ENCODE measurements at places on chromosomes 2 and 18.

GRCh38 chr2:205290299-205290698 is 392.0 kb upstream of the NRP2 start:
- no peak for DNase-seq

DNA sequence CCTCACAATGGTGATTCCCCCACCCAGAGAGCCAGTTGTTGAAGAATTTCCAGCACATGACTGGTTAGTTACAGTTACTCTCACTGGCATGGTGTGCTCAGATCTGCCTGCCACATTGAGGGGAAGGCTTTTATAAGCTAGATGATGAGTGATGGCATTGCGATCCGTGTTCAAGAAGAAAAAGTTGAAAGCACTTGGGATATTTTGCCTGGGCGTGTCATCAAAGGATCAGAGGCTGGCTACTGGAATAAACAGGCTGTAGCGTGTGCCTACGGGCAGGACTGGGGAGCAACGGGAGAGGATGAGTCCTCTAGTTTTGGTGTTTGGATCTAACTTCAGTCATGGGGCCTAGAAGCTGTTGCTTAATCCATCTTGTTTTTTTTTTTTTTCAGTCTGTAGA is 175.0 kb downstream of the SETBP1 start:
- no peak for DNase-seq

DNA sequence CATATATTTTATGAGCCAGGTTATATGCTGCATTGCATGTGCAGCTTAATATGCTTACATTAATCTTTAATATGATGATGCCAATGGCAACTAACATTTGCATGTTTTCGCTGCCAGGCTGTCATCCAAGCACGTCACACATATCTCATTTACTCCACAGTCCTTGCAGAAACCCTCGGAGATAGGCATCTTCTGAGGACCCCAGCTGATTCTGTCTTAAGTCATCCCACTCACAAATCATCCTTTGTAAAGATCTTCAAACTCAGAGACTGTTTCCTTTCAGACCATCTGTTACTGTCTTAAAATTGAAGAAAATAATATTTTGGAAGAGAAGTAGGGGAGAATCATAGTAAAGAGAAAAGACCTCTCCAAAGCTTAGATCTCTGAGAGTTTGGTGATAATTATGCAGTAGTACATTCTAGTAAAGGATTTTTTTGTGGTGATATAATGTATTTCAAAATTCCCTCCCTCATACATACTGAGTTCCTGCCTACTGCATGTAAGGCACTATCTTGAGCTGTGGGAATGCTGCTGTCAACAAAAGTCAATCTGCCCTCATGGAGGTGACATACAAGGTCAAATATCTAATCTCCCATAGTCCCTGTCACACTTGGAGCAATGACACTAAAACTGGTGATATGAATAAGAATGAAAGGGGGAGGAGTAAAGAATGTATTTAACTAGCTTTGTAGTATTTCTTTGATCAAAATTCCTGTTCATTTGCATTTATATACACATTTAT is 11.0 kb downstream of the ITGA4 start:
- peak; percentile 21 for DNase-seq

DNA sequence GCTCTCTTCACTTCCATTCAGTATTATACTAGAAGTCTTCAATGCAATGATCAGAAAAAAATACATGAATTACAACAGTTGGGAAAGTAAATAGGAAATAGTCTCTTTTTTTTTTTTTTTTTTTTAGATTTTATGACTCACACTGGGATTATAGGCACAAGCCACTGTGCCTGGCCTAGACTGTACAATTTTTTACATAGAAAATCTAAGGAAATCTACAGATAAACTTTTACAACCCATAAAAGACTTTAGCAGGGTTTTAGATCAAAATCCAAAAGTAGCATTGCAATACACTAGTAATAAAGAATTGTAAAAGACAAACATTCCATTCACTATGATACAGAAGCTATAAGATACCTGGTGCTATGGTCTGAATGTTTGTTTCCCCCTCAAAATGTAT is 39.0 kb downstream of the CFAP221 start:
- no peak for DNase-seq

- DNase-seq: no peak
These were observed 11.4 kb downstream of the MROH2A start for GRCh38 chr2:233789554-233789953.

GRCh38 chr2:48414980-48415835 is 114.7 kb upstream of the STON1 start:
- DNase-seq: no peak

DNA sequence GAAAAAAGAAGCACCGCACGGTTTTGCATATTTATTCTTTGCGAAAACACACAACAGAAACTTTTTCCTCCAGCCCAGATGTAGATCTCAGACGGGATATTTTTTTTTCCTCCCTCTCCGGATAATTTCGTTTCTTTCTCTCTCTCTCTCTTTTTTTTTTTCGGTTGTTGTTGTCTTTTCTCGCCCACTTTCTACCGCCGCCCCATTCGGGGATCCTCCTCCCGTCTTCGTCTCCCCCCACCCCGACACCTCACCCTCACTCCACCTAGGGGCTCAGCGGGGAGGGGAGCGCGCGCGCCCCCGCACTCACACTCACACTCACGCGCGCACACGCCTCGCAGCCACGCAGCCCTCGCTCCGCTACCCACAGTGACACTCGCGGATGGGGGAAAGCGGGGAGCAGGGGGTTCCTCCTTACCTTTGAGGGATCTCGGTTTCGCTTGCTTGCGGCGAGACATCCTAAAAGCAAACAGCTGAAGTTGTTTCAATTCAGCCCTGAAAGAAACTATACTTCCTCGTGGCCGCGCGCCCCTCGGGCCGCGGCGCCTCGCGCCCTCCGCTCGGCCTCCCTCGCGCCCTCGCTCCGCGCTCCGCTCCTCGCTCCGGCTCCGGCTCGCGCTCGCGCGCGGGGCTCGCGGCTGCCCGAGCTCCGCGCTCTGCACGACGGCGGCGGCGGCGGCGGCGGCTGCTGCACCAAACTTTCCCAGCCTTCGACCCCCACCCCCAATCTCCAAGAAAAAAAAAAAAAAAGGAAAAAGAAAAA is 1.3 kb downstream of the ZNF521 start:
- no peak for DNase-seq

DNA sequence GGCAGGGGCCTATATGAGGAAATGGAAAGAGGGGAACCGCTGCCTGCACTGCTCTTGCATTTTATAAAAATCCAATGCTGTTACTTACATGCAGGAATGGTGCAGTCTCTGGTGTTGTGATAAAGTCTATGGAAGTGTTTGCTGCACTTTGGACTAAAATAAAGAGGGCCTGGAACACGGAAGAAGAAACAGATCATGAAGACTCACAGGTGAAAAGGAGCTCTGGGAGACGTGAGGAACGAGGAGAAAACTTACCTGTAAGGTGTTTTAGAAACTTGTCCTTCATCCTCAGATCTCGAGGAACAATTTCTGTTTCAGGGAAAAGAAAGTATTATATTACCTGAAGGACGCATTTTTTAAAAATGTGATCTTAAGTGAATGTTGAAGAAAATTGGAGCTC is 1.9 kb downstream of the ALKAL2 start:
- DNase-seq: no peak

DNA sequence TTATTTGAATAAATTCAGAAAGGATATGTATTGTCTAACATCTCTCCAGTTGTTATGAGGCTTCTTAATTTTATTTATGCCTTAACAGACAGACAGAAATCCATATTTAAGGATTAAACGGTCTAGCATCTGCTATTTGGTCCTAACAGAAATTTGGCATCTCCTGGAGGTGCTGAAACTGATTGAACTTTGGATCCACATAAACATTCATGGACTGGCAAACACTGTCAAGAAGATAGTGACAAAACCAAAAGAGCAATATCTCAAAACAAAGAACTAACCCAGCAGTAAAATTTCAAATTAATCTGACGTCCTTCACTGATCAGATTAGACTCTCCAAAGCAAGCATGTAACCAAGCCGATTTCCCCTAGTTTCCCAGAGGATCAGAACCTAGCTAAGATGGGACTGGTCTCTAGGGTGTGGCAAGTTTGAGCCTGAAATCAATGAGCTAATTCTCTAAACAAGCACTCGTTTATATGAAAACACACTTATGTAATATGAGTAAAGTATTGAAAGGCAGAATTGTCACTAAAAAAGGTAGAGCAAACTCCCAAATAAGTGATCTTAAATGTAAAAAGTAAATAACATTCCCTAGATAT is 139.5 kb downstream of the NOL4 start:
- no peak for DNase-seq

- no peak for DNase-seq
These were observed 104.5 kb downstream of the CDCA7 start for GRCh38 chr2:173458991-173459780.

DNA sequence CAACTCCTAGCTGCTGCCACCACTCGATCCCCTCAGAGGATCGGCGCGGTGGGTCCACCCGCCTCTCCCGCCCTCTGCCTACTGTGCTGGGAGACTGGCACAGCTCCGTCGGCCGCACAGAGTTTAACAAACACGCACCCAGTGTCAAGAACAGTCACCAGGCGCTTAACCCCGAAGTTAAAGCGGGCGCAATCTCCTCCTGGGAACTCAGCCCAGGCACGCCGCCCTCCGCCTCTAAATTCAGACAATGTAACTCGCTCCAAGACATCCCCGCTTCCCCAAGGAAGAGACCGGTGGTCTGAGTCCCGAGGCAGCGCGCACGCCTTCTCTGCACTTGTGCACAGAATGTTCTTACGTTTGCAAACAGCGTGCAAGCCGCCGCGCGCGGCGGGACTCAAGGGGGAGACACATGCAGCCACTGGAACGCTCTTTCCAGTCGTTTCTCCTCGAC is 533 bp downstream of the CXCR4 start:
- DNase-seq: peak; percentile 56

- no peak for DNase-seq
These were observed 237.0 kb downstream of the HNMT start for GRCh38 chr2:138201286-138201685.

DNA sequence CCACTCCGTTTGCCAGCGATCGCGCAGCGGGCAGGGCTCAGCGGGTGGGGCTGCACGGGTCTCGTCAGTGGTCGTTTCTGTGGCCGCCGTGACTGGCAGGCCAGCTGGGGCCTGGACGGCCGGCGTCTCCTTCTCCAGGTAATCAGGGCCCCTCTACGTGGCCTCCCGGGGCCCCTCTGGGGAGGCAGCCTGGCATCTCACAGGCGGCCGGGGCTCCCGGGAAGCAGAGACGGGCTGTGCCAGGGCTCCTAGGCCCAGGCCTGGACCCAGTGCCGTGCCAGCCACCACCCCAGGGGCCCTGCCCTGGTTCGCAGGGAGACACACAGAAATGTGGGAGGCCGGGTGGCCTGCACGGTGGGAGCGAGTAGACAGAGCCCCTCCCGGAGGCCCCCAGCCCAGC is 59.5 kb downstream of the NFATC1 start:
- DNase-seq: no peak

GRCh38 chr2:20348542-20348941 is 2.1 kb downstream of the PUM2 start:
- no peak for DNase-seq

- no peak for DNase-seq
These were observed 15.3 kb downstream of the NMUR1 start for GRCh38 chr2:231514951-231515297.

- DNase-seq: no peak
These were observed 20.3 kb upstream of the CYP1B1 start for GRCh38 chr2:38095996-38096861.

- no peak for DNase-seq
These were observed 46.6 kb upstream of the SERTAD2 start for GRCh38 chr2:64700133-64700809.

DNA sequence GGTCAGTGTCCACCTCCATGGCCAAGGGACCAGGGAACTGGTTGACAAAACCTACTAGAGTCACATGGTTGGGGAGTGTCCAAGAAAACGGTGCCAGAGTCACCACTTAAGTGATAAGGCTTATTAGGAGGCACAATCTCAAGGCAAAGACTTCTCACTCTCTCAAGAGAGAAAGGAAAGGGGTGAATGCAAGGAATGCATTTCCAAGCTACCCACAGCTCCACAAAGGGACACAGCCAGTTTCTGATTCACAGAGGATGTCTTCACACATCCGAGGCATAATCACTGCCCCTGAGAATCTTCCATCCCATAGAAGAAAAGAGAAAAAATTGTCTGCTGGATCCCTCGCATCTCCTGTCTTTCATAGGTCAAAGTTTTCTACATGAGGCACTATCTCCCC is 269.3 kb downstream of the TNS1 start:
- no peak for DNase-seq

DNA sequence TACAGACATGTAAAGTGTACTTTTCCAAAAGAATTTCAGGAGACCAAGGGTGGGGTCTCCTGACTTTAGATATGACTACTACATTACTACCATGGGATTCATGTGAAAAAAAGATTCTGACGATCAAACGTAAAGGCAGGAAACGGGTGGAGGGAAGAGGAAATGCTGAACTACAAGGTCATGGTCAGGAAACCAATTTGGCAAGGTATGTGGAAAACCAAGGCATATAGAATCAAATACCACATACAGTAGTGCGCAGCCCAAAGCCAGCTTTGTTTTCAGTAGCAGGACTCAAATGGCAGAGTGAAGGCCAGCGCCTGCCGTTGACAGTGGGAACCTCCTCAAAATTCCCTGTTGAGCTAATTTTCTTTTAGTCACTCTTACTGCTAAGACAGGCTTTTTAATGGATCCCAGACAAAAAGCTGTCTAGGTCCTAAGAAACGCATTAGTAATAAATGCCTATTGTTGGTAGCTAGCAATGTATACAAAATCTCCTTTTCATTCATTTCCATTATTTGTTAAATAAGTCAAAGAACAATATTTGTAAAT is 57.6 kb upstream of the SERTAD2 start:
- no peak for DNase-seq

DNA sequence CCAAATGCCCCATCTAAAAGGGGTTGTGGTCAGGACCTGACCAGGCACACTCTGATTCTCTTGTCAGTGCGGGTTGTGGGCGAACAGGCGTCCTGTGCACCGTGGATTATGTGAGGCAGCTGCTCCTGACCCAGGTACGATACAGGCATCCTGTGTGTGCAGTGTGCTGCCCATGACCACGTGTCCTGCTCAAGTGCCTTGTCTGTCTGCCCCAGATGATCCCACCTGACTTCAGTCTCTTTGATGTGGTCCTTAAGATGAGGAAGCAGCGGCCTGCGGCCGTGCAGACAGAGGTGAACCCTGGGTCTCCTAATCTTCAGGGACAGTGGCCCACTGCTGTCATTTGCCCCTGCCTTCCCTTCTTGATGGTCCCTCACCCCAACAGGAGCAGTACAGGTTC is 14.6 kb downstream of the PTPN18 start:
- DNase-seq: peak; percentile 39

DNA sequence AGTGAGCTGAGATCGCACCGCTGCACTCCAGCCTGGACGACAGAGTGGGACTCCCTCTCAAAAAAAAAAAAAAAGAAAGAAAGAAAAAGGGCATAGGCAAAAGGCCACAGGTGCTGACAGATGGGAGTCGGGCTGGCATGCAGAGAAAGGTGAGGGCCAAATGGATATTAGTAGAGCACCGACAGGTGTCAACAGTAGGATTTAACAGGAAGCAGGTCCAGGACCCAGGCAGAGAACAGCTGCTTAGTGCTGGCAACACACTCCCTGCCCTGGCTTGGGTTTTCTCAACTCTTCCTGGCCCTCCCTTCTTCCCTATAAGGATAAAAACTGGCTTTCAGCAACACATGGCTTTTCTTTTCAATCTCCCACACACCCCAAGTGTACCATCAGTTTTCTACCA is 84.9 kb downstream of the MRO start:
- DNase-seq: no peak
